ENCODE measurements at places on chromosomes 11 and 22.

DNA sequence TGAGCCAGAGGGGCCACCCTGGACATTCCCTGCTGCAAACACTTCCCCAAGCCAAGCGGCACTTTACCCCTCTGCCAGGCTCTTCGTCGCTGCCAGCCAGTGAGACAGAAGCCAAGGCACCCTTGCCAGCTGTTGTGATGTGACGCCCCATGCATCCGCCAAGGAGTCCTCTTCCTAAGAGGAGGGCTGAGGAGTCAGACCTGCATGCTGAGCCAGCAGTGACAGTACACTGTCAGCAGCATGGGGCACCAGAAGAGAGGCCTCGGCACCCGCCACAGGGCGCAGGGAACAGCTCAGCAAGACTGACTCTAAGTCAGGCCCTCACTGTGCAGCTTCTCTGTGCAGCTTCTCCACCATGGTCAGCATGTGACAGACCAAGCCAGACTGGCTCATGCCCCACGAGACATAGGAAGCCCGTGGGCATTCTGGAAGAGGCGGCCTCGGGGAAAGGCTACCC lies 26.4 kb downstream of the VPS37C start:
- DNase-seq, result no peak

GRCh38 chr11:32817852-32818183 lies 11.9 kb upstream of the PRRG4 start:
- DNase-seq, result no peak

DNA sequence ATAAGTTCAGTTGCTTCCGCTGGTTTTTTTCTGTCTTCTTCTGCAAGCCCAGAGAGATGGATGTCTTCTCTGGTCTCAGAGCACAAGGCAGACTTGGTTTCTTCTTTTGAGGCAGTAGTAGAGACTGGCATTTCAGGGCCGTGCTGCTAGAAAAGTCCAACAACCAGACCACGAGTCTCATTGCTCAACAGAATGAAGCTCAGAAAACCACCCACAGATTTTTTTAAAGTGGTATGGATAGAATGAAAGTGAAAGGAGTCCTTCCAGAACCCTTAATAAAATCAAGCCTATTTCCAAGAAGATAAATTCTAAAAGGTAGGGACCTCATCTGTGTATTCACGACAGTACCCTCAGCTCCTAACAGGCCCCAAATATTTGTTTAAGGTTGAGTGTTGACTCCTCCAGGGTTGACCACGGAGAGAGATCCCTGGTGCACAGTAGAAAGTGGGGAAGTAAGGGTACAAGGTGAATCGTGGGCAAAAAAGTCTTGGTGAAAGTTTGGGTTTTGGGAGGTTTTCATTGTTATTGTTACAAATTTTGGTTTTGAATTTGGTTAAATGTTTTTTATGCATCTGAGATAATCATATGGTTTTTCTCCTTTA lies 43.6 kb upstream of the DDX6 start:
- no peak for DNase-seq

DNA sequence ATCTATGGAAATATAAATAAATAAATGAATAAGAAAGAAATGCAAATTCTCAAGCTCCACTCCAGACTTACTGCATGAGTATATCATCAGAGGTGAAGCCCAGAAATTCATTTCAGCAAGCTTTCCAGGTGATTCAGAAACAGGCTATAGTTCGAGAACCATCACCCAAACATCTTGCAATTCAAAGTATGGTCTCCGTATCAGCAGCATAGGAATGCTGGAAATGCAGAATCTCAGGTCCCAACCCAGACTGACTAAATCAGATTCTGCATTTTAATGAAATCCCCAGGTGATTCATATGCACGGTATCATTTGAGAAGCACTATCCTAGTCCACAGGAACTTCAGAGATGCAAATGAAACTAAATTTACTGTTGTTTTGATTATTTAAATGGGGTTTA lies 95.3 kb downstream of the SERGEF start:
- DNase-seq, result no peak

GRCh38 chr11:106961518-106961917 lies 56.8 kb downstream of the GUCY1A2 start:
- no peak for DNase-seq

DNA sequence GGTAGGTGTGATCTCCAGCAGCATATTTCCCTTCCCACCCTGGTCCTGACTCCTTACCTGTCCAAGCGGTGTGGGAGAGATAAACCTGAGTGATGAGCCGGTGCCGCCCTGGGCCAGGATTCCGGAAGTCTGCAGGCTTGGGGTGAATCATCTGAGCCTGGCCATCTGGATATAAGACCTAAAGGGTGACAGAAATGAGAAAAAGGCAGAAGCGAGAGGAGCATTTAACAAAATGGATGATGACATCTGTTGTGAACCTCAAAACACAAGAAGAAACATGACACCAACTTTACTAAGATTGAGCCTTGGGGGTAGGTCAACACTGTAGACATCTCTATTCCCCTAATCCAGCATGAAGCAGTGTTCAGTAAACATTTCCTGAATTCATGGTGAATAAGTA lies 62.8 kb downstream of the AAMDC start:
- no peak for DNase-seq

GRCh38 chr11:18527512-18527911 lies 770 bp upstream of the TSG101 start:
- DNase-seq, result peak; percentile 53

DNA sequence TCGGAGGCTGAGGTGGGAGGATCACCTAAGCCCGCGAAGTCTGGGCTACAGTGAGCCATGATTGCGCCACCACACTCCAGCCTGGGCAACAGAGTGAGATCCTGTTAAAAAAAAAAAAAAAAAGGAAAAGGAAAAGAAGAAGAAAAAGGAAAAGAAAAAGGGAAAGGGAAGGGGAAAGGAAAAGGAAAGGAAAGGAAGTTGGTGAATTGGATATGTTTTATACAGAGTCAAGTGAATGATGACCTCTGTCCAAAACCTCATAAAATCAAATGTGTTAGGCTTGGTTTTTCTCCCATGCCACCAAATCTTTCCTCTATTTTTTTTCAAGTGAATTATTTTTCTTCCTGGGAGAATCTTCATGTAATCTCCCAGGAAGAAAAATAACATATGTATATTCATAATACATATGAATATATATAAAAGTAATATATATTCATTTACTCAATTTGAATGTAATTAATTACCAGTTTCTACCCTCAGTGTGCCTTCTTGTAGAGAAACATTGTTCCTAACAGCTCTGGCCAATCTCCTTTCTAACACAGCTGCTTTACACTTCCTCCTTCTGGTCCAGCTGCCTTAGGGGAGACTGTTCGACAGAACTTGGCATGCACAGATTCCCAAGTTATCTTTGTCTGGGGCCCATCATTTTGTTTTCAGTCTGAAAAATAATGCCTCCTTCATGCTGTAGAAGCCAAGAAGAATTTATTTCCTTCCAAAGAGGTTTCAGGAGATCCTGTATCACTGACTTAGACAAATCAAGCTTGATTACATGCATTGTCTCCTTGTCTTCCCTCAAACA lies 111.9 kb downstream of the CCDC34 start:
- no peak for DNase-seq

DNA sequence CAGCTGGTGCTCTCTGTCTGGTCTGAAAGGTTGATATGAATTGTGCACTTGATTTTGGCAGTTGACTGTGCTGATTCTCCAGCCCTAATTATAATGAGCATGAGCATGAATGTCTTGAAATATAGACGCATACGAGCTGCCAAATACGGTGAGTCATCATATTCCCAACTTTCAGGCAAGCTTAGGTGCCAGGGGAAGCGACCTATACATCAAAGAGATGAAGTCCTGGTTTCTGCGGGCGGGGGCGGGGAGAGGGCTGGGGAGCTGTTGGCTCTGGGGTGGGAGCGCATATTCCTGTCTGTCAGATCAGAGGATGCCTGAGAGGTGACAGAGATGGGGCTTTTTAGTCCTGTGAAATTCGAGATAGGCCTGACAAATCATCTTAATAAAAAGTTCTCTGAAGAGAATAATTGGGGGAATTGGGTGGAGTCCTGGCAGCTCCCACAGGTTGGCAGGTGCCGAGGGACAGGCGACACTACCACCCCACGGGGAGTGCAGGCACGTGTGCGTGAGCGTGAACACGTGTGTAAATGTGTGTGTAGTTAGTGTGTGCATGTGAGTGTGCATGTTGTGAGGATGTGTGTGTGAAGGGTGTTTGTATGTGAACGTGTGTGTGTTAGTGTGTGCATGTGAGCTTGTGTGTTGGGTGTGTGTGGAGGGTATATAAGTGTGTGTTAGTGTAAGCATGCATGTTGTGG lies 865.3 kb downstream of the TBC1D22A start:
- DNase-seq, result no peak

- no peak for DNase-seq
Measured at GRCh38 chr11:12546660-12547059, 127.6 kb upstream of the TEAD1 start.

DNA sequence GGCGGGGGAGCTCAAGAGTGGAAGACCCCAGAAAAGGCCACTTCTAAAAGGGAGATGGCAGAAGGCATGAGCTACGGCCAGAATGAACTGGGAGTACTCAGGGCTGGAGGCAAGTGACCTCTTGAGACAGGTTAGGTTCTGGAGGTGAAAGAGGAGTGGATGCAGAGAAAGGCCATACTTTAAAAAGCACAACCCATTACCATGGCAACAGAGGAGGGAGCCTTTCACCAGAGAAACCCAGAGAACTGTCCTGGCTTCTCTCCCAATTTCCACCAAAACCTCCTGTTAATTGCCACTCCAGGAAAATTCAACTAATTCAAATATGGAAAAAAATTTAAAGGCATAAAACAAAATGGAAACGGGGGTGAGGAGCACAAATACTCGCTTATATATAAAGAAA lies 15.8 kb downstream of the A4GALT start:
- no peak for DNase-seq

GRCh38 chr11:12172493-12173013 lies 62.2 kb downstream of the MICAL2 start:
- DNase-seq, result no peak

GRCh38 chr11:45180848-45181192 lies 34.4 kb downstream of the PRDM11 start:
- peak; percentile 6 for DNase-seq

- DNase-seq, result no peak
Measured at GRCh38 chr22:46721501-46722085, 16.5 kb downstream of the CERK start.

DNA sequence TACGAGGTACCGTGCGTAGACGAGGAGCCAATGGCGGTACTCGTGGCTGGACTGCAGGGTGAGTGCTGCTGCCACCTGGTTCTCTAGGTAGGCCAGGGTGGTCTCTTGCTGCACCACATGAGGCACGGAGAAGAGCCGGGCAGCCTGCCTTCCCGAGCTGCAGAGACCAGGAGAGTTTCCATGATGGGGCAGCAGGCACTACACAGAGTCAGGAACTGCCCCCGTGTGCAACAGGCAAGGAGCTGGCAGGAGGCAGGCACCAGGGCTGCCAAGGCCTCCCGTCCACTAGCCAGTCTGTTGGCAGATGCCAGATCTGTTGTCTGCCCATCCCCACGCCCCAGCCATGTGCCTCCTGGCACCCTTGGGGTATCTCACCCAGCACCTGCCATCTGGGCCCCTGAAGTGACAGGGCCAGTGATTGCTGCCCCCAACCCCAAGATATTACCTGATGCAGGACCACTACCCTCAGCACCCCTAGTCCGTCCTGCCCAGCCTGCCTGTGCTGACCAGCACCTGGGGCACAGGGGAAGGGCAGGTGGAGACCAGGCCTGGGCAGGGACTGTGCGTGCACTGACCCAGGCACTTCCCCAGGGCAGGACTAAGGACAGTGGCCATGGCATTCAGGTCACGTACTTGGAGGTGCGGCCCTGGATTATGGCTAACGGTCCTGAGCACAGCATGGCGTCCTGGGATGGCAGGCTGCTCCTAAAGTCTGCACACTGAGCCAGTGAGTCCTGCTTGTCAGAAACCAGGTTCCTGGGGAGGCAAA lies 62.0 kb upstream of the CLTCL1 start:
- no peak for DNase-seq

DNA sequence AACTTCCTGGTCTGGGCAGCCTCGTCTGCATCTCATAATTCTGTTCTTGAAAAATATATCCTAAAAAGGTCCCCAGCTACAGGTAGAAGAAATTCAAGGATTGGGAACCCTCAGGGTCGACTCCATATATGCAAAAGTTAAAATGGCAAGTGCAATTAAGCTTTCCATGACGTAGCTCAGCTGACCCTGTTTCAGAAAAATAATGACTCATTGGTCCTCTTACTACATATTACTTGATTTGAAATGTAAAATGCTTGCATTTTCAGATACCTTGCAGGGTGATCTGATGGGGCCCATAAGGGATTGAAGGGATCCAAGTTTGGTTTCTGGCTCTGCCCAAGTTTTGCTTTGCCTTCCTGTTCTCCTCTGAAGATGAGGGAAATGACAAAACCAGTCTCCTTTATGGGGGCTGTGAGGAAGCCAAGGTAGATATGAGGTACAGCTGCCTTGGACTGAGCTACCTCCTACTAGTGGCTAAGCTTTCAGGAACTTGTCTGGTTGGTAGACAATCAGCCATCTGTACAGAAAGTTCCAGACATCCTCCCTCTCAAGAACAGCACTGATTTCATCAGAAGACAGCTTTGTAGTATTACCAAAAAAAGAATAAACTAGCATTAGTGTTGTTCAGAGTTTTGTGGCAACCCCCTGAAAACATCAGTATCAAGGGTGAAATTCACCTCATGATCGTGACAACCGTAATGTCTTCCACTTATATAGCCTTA lies 177.3 kb downstream of the DBX1 start:
- DNase-seq, result no peak

DNA sequence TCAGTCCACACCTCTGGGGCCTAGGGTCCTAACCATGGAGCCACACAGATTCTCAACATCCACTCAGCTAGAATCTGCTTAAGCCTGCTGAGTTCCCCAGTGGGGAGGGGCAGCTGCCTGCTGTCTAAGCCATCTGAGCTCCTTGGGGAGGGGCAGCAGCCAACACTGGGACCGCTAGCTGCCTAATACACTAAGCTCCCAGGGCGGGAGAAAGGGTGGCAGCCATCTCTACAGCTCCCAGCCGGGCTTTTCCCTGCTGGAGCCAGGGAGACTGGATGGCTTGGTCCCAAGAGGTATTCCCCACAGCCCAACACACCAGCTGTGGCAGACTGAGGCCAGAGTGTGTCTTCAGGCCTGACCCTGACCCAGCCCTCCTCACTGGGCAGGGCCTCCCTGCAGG lies 217.3 kb upstream of the TMEM45B start:
- DNase-seq, result no peak

DNA sequence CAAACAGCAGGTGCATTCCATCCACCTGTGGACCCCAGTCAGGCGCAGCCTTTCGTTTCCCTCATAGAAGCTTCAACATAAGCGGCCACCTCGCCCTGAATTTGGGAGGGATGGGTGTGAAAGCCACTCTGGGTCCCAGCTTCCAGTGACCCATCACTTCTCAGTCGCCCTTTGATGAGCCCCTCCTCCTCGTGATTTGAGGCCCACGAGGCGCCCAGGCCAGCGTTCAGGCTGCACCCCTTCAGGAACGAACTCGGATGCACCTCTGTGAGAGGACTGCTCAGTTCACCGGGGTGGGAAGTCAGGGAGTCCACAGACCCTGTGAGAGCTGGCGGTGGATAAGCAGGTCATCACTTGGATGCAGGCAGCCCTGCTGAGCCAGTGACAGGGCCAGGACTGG lies 1118.2 kb downstream of the BRD1 start:
- DNase-seq, result no peak

DNA sequence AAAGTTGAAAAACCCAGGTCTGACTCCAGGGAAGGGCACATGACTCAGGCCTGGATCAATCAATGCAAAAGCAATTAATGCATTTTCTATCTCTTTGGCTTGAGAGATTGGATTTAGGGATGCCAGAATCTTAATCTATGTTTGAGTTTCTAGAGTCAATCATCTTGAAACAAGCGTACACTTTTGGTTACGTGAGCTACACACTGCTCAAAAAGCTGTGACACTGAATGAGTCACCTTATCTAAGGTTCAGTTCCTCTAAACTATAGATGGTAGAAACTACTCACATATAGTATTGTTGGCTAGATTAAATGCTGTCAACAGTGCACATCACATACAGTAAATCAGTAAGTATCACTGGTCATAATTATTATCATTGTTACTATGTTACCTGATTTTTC lies 24.2 kb downstream of the MRE11 start:
- DNase-seq, result no peak
